ENCODE measurements at places on chromosomes 3 and 15.

DNA sequence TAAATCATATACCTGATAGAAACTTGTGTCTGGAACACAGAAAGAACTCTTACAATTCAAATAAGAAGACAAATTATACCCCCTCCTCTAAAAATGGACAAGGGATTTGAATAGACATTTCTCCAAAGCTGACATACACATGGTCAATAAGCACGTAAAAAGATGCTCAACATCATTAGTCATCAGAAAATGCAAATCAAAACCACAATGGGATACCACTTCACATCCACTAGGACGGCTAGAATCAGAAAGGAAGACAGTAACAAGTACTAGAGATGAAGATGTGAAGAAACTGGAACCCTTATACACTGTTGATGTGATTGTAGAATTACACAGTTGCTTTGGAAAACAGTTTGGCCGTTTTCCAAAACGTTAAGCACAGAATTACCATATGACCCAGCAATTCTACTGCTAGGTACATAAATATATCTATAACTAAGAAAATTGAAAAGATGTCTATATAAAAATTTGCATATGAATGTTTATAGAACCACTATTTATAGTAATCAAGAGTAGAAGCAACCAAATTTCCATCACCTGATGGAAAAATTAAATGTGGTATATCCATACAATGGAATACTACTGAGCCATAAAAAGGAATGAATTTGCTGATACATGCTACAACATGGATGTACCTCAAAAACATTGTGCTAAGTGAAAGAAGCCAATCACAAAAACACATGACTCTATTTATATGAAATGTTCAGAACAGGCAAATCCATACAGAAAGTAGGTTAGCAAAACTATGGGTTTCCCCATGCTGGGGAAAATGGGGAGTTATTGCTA, 60.8 kb downstream of the GREM1 start:
- DNase-seq, result no peak

GRCh38 chr15:84638103-84638502, 16.0 kb downstream of the WDR73 start:
- no peak for DNase-seq

DNA sequence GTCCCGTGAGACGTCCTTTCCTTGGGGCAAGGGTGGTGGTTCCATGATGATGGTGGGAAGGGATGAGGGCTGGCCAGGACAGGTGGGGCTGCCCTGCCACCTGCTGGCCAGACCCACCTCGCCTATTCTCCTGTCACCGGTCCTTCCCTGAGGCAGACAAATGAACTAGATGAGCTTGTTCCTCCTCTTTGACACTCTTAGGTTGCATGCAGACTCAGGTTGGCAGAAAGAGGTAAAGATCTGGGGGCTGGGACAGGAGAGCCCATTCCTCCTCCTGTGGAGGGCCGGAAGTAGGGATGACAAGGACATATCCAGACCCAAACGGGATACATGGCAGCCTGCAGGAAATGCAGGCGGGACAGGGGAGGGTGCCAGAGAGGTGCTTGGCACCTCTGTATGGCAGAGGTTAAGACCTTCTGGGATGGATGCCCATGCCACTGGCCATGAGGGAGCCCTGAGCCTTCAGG, 38.6 kb downstream of the ACSBG1 start:
- DNase-seq, result no peak

GRCh38 chr3:106309274-106309673, 440.5 kb upstream of the CBLB start:
- no peak for DNase-seq

GRCh38 chr3:16693820-16694219, 88.6 kb upstream of the DAZL start:
- DNase-seq, result no peak

DNA sequence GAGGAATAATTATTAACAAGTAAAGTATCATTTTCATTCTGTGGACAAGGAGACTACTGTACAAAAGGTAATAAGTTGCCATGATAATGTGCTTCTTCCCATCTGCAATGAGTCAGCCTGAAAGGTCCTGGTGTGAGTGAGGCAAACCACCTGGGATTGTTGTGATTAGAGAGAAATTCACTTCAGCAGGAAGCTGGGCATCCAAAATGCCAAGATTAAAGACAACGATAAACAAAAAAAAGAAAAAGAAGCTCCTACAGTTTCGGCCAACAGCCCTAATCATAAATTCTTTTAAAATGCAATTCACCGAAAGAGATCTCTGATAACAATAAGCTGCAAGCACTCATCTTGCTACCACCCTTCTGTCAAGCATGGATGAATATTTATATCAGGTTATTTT, 507.8 kb downstream of the TUSC7 start:
- DNase-seq, result no peak

- DNase-seq, result no peak
Measured at GRCh38 chr3:8767256-8767666, 2.2 kb downstream of the OXTR start.

DNA sequence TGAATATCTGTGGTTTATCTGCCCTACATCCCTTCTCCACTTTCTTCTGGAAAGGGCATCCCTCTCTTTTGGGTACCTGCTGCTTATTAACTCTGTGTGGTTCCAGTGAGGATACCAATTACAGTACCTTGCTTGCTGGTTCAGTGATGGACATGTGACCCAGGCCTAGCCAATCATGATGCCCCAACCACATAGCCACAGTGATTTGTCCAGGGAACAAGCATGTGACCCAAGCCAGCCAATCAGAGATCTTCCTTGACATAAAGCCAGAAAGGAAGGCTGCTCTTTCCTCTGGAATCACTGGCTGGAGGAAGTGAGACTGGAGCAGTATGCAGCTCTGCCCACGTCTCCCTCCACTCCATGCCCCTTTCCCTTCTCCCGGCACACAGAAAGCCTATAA, 10.9 kb upstream of the TMEM158 start:
- no peak for DNase-seq

DNA sequence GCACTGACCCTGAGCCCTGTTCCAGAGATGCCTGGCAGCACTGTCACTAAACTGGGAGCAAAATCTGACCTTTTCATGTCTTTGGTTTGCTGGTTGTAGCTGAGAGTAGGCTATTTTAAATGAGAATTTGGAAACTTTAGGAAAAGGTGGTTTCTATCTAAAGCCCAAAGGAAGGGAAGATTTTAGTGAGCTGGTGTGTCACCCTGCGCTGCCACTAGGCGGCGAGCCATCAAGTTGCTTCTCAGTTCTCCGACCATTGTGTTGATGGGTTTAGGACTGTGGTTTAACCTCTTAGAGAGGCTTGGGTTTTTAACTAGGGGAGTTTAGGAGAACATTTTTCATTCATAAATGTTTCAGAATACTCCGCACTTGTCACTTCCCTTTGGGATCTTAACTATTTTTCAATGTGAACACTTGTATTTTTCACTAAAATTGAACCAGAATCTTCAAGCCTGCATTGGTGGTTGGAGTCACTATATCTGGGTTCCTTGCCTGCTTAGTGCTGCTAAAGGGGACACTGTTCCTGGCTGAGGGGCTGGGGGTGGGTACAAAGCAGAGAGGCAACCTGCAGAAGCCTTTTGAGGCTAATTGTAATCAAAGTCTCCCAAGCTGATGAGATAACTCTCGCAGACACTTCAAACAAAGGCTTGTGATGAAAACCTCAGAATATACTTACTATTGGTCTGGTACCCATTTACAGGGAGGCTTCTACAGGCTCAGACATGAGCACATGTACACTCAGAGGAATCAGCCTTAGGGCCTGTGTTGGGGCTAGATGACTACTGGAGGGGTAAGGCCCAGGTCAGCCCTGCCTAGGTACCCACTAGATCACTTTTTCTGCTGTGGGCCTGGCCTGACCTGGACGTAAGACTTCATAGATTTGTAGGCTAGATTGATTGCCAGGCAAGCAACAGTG, 16.8 kb downstream of the EXOSC7 start:
- DNase-seq, result no peak

DNA sequence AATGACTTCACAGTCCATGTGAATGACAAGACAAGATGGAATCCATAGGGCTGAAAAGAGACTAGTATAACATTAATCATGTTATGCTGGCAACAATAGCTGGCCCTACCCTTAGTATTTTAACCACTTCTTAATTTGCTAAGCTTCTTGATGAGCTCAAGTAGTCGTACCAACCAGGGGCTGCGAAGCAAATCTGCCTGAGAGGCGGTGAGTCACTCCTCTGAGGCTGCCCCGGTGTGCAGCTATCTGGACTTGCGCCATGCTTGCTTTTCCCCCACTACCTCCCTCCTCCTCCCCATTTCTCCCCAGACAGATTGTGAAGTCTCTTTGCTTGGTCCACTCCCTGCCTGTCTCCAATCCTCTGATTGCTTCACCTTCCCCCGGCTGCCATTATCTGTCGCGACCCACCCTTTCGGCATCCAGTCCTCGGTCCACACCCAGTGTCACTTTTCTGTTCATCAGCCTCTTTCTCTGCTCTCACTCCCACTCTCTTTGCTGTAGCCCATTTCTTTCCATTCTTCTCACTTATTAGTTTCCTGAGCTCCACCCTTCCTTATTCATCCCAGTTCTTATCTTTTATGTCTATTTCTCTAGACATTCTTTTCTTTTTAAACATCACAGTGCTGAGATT, 42.7 kb downstream of the DUT start:
- no peak for DNase-seq

DNA sequence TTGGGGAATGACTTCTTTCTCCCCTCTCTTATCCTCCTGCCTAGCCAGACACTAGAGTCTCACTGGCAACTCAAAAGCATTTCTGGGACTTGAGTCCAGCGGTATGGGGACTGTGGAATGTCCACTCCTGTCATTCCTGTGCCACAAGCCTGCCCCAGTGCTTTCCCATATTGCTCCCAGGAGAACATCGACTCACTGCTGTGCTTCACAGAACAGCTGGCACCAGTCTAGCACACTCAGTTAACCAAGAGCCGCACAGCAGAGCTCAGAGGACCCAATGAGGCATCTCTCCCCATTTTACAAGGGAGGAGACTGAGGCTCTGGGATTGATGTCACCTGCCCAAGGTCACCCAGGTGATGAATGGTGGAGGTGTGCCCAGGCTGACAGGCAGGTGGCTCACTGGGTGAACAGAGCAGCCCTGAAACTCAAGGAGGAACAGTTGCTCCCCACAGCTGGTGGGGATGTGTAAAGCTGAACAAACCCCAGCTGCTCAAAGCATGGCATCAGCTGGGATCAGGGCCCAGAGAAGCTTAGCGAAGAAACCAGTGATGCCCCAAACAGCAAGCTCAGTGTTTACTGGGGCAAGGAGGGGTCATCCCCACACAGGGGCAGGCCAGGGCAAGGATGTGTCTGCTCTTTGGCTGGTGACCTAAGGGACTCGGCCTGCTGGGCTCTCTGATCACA, 35.4 kb upstream of the DUSP7 start:
- DNase-seq, result no peak
